ENCODE measurements at places on chromosomes 5 and 9.

DNA sequence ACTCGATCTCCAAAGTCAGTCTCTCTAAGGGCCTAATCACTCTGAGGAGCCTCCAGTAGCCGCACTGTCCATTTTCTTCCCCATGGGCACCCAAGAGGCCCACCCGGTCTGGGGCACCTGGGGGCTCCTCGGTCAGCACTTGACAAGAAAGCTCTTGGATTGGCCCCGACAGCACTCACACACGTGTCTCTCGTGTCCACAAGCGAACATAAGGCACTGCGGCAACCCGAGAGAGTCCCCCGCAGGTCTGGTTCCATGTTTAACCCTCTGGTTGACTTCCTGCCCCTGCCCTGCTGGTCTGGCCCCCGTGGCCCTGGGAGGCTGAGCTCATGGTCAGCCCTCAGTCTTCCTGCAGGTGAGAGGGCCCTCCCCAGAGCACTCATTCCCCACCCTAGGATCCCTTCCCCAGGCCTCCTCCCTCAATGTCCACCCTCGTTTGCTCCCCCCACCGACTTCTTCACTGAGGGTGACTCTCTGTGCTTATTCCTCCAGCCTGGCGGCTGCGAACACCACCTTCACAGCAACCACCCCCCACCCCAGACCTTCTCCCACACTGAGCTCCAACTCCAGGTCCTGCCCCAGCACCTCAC is 16.3 kb upstream of the LRRC14B start:
- no peak for DNase-seq

- DNase-seq: no peak
Observed at GRCh38 chr9:131349522-131349880, 44.4 kb upstream of the PRRC2B start.

DNA sequence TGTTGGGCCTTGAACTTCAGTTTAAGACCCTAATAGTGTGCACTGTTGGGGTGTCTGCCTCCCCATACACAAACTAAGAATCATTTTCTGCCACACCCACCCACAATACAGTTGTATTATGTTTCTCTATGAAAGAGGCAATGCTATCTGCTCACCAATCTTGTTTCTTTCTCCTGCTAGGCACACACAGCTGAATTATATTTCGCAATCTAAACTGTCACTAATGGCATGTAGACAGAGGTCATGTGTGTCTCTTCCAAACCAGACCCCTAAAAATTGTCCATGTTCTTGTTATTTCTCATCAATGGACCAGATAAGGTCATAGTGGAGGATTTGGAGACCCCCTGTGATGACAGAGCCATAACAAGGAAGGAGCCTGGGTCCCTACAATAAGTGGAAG is 57.3 kb downstream of the RIGI start:
- DNase-seq: no peak

DNA sequence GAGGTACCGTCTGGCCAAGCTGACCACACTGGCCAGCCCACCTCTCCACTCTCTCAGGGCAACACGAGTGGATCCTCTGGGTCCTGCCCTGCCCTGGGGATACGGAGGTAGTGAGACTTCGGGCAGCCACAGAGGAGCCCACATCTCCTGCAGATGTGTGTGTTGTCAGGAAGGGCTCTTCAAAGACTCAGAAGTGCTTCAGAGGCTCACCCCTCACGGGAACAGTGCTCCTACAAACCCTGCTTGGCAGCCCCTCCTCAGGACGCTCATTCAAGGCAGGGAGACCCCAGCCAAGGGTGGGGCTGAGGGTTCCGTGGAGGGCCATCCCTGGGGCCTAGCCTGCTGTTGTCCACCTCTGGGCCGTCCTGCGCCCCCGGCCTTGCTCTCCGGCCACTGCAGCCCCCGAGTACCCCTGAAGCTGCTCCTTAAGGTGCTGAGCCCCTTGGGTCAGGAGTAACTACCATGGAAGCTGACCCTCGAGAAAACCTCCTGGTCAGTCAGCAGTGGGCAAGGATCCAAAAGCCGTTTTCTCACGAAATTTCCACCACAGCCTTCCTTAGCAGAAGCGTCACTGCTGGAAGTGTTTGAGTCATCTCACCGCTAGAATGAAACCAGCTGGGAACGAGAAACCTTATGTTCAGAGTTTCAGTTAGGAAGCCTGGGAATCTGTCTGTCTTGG is 23.2 kb upstream of the LRRC14B start:
- DNase-seq: no peak

- DNase-seq: no peak
Observed at GRCh38 chr9:118128313-118128712, 424.1 kb downstream of the TLR4 start.

DNA sequence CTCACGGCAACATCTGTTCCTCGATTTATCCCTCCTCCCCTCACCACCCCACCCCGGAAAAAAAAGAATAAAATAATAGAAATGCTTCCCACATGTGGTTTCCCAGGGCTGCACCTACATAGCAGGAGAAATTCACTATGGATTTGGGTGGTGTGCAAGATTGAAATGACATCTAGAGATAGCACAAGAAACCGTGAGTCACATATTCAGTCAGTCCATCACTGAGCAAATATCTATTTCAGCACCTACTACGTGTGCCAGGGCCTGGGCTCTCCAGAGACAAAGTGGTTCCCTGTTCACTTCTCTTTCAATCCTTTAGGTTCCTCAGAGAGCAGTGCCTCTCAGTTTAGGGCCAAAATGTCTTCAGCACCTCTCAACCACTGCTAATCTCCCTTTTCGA is 45.0 kb upstream of the TTC1 start:
- no peak for DNase-seq

DNA sequence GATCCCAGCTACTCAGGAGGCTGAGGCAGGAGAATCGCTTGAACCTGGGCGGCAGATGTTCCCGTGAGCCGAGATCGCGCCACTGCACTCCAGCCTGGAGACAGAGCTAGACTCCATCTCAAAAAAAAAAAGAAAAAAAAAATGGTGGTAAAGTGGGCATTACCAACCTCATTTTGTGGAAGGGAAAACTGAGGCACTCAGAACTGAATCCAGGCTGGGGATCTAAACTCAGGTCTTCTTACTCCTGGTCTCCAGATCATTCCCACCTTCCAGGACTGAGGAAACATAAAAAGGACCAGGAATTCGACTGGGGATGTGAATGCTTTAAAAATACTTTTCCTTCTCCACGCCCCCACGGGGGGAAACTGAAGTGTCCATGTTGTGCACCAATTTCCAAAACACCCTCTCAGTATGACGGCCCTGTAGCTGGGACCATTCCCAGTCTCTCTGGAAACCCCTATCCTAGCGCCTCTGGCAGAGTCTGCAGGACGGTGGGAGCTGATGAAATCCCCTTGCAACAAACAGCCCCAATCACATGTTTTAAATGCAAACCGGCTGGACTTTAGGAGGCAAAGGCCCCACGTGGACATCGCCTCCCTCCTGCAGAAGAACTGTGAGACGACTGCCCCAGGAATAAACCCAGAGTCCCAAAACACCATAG is 8.9 kb upstream of the AKNA start:
- DNase-seq: peak; percentile 45

GRCh38 chr5:51383131-51384121 is at the start of gene ISL1:
Gene ISL1, plus strand, starts transcription at chr5:51383448. Its CDS starts 224 bp downstream, at chr5:51383672.
- DNase-seq: peak; percentile 91

DNA sequence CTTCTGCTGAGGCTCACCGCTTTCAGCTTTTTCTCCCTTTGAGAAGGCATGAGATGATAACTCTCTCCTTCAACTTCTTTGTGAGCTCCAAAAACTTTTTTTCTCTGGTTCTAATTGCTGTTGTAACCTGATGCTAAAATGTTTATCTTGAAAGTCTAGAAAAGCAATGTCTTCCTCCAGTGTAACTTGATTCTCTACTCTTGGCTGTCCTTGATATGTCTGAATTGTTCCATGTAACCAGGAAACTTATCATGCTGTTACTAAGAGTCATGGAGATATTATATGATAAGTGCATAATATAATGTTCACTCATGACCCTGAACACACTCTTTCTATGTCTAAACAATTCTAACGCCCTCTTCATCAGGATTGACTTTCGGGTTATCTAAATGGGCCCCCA is 128.0 kb upstream of the ABCA1 start:
- DNase-seq: no peak

- no peak for DNase-seq
Observed at GRCh38 chr5:80192507-80193241, 63.2 kb downstream of the SERINC5 start.

GRCh38 chr9:107174441-107174840 is 108.6 kb upstream of the RAD23B start:
- DNase-seq: no peak

- DNase-seq: no peak
Observed at GRCh38 chr5:180624587-180624986, 24.8 kb downstream of the FLT4 start.

GRCh38 chr9:106588626-106589025 is 274.3 kb upstream of the ZNF462 start:
- DNase-seq: no peak

DNA sequence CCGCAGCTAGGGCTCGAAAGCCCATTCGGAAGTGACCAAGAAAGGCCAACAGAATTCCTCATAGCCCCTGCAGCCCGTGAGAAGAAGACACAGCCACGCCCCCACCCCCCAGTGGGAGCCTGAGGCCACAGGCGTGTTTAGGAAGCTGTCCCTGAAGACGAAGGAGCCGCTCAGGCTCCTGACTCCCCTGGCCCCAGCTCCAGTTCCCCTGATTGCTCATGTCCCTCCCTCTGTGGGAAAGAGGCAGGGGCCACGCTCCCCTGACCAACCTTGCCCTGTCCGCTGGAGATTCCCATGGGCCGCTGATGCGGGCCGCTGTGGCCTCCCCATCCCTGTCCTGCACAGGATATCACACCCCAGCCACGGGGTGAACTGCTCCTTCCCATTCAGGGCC is 13.6 kb downstream of the ROPN1L start:
- no peak for DNase-seq

DNA sequence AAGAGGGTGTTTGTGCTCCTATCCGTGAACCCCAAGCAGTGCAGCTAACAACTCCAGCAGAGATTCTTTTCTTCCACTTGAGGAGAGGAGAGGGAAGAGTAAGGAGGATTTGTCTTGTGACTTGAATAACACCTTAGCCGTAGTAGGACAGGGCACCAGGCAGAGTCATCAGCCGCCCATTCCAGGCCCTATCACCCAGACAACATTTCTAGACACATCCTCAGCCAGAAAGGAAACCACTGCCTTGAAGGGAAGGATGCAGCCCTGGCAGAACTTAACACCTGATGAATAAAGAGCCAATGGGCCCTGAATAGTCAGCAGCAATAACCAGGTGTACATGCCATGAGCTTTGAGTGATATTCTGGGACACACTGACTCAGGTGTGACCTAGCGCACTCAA is 1013.0 kb upstream of the COX7C start:
- DNase-seq: no peak

DNA sequence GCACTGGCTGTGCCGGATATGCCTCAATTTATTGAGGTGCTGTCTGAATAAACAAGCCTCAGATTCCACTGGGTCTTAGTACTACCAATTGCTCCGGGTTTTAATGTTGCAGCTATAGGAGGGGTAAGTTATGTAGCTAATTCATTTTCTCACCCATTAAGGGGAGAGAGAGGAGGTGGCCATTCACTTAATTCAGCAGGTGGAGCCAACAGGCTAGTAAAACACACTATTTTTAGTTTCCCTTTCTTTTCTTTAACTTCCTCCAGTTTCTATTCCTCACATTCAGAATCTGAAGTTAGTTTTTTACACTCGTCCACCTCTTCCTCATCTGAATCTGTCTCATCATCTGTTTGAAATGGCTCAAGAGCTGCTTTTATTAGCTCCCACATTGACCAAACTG is 105.6 kb upstream of the CDH10 start:
- no peak for DNase-seq

DNA sequence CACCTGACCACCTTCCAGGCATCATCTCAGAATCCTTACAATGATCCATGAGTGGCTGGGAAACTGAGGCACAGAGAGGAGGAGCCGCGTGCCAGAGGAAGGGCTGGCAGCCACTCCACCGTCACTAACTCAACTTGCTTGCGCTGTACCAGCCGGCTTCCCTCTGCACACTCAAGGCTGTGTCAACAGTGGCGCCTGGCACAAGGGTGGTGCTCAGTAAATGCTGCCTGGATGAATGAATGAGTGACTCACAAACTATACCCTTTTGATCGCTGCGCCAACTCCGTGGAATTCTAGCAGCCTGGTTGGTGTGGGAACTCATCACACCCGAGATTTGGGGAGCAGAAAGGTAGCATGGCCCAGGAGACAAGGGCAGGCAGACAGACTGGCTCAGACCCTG is 21.9 kb downstream of the PRRX2 start:
- DNase-seq: no peak

- no peak for DNase-seq
Observed at GRCh38 chr9:96379461-96379860, 4.0 kb downstream of the SLC35D2 start.

GRCh38 chr9:125631391-125632085 is 75.5 kb downstream of the MAPKAP1 start:
- DNase-seq: peak; percentile 77

DNA sequence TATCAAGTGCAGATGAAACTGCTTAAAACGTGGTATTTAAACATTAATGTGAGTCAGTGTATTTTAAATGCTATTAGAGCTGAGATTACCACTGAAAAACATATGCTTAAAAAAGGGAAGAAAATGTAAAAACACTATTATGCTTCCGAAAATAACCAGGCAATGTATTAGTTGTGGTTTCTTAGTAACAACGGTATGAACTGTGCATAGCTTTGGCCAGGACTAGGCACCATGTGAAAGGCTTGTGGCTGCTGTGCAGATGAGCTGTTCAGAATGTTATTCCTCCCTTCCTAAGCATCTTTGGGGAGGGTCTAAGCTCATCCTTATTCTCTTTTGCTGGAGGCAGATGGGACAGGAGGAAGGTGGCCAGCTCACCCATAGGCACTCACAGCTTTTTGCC is 84.9 kb downstream of the NTRK2 start:
- DNase-seq: no peak

DNA sequence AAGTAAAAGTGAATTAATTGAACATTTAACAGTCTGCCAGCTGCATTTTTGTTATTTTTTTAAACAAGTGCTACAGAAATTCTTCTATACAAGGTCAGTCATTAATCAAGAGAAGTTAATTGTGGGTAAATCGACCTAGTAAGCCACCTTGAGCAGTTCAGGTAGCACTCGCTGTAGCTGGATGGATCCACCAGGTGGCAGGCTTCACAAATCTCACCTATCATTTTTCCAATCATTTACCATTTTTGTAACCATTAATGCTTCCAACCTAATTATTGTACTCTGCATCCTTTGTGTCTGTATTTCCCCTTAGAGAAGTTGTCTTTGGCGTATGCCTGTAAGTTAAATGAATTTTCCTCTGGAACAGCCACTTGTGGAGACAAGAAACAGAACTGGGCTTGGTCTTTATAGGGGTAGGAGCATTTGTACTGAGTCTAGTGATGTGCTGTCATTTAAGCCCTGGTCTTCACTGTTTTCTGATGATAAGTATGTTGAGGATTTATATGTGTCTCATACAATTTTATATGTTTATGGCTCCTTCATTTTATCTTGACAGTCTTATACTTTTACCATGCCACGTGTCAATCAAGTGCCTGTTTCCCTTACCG is 39.5 kb downstream of the CD180 start:
- peak; percentile 35 for DNase-seq
